ENCODE measurements at places on chromosomes 1 and 21.

DNA sequence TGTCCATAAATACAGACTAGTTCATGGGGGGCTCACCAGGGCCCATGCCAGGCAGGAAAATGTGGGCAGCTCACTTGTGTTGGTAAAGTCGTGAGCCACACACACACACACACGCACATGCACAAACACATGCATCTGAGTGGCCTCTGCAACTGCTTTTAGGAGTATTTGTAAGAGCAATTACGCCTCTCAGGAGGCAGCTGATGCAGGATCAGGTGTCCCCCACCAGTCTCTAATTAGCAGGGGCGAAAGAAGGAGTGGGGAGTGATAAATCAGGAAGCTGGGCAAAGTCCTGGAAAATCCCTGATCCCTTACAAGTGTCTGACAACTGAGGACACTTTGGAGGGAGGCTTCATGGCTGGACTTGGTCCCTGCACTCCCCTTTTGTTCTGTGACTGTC is 5.7 kb upstream of the IVL start:
- no peak for DNase-seq

- DNase-seq: no peak
Measured at GRCh38 chr21:22536509-22536908, 1538.3 kb downstream of the NCAM2 start.

GRCh38 chr1:245153552-245154428 is 995 bp upstream of the KIF26B start:
- no peak for DNase-seq

GRCh38 chr1:89815611-89816010 is 5.2 kb upstream of the LRRC8D start:
- no peak for DNase-seq

GRCh38 chr1:46448109-46448911 is 41.3 kb upstream of the DMBX1 start:
- no peak for DNase-seq

GRCh38 chr1:177645491-177646190 is 324.2 kb downstream of the SEC16B start:
- DNase-seq: no peak

DNA sequence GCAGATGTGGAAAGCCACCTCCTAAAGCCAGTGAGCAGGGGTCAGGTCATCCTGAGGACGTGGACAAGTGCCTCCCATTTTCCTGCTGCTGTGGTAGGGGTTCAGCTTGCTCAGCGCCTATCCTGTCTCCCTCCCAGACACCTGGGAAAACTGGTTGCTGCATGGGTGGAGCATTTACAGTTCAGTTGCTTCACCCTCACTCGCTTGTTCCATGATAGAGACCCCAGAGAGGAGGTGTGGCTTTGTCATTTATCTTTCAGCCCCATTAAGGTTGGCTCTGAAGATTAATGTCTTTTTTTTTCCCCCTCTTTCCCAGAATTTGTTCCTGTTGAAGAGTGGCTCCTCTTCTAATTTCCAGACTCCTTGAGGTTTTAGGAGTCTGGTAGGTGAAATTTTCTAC is 9.2 kb downstream of the VANGL1 start:
- no peak for DNase-seq

GRCh38 chr1:184788970-184789369 is 34.3 kb upstream of the EDEM3 start:
- DNase-seq: no peak

DNA sequence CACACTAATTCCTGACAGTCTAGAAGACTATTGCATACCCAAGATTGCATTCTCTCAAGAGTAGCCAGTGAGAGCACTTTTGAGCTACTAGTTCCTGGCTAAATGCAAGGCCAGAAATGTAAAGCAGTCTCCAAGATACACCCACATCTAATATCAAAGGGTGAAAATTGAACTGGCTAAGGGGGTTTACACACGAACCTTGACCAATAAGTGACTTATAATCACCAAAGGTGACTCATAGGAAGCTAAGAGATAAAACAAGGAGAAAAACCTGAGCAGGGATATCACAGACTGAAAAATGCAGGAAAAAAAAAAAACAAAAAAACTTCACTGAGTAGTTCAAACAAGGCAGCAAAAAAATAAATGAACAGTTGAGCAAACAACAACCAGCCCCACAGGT is 172.2 kb upstream of the RRP15 start:
- no peak for DNase-seq

DNA sequence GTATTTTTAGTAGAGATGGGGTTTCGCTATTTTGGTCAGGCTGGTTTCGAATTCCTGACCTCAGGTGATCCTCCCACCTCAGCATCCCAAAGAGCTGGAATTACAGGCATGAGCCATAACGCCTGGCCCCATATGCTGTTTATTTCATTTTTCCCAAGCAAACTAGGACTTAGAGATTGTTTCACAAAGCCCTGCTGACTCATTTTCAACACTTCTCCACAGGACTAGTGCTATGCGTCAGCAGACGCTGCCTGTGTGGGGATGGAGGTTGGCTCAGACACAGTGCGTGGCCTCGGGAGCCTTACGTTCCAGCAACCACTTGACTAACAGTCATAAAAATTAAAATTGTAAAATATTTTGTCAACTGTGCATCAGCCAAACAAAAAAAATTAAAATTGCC is 22.7 kb downstream of the PKNOX1 start:
- no peak for DNase-seq

- DNase-seq: no peak
Measured at GRCh38 chr1:59151387-59151761, 145.5 kb upstream of the FGGY start.

DNA sequence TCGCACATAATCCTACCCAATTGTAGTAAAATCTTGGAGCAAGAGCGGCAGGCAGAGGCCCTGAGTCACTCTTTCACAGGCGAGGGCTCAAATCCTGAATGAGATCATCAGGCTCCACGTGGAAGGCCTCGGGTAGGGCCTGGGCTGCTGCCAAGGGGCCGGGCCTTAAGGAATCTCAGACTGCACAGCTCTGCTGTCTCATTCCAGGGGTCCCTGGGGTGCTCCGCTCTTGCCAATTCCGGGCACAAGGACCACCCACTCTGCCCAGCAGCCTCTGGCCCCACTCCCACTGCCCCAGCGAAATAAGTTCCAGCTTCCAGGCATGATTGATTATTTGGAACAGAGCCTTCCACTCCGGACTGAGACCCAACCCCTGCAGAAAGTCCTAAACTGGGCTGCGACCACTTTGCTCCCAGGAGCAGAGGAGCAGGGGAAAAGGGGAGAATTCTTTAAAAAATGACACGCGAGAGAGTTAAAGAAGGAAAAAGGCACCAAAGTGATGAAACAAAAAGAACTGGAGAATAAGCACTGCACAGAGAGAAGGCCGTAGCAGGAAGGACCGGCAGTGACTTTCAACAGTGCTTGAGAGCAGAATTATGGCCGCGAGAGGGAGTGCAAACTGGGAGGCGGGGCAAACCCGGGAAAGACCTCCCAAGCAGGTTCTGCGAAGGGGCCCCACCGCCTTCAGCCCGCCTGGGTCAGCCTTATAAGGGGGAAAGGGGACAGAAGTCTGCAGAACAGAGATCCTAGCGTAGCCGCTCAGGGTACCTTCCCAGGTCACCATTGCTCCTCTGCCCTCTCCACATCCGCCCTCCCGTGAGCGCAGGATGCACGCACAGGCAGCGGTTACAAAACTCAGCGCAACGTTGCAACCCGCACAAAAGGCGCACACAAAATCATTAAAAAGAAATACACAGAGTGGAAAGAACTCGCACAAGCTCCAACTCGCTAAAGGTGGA is 2.0 kb downstream of the ADAMTS1 start:
- DNase-seq: no peak

Data from DMS 273 treated with DMSO at 0.1 percent for 48 hours (cell line).